ENCODE measurements at places on chromosomes 1 and 21. TPM values are rescaled to one million over a fixed set of nuclear protein-coding genes. Genes with fewer than 3 reads are reported as not detected.

GRCh38 chr1:229360420-229360819 lies 17.6 kb upstream of the CCSAP start:
- no peak for DNase-seq

DNA sequence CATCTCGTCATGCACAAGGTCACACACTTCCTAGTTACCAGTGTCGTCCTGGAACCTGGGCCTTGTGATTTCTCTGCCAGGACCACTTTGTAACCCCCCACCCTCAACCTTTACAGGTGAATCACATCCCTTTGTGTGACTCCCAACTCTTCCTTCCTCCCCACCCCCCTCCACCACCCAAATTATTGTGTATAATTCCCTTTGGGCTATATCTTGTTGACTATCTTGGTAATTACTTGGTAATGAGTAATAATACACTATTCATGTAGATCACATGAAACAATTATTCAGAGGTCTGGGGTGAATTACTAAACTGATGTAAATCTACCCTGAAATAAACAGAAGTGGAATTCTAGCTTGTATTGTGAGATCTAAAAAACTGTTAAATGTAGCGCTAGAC lies 1.7 kb downstream of the KCNK1 start:
- no peak for DNase-seq

- no peak for DNase-seq
Observed at GRCh38 chr1:243471754-243472745, 216.2 kb downstream of the SDCCAG8 start.

GRCh38 chr1:194369060-194369459 lies 1182.6 kb upstream of the B3GALT2 start:
- no peak for DNase-seq

The RGSL1 gene
- total RNA-seq = not detected

- no peak for DNase-seq
Observed at GRCh38 chr1:110132682-110133081, 17.6 kb upstream of the SLC6A17 start.

GRCh38 chr1:152367436-152367835 lies 7.6 kb upstream of the FLG2 start:
- no peak for DNase-seq

DNA sequence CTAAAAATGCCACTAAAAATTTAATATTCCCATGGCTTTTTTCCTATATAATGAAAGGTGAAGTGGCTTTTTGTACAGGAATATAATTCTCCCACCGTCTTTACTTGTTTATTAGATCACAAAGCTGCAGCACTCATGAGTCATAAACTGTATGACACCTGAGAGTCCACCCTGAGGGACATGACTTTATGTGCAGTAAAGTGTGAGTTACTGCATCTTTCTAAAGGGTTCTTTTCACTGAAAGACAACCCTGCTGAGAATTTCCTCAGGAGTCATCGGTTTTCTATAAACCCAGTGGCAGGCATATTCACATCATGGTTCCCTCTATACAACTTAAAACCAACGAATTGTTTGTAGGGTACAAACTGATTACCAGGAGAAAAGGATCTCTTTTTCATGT lies 77.4 kb downstream of the APP start:
- no peak for DNase-seq

- DNase-seq = peak; percentile 26
Observed at GRCh38 chr21:38766987-38767722, 38.6 kb upstream of the ETS2 start.

The S100A7 gene
- total RNA-seq = not detected

- peak; percentile 19 for DNase-seq
Observed at GRCh38 chr1:23341931-23342692, 2.0 kb downstream of the HNRNPR start.

DNA sequence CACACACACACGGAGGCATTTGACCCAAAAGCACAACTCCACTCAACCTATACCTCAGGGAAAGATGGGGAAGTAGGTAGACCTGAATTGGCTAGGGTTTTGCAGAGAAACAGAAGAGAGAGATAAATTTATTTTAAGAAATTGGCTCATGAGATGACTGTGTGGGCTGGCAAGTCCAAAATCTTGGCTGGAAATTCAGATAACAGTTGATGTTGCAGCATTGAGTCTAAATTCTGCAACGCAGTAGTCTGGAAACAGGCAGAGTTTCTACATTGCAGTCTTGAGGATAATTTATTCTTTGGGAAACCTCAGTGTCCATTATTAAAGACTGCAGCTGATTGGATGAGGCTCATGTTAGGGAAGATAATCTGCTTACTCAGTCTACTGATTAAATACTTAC lies 4.3 kb upstream of the LCE2B start:
- DNase-seq = no peak

DNA sequence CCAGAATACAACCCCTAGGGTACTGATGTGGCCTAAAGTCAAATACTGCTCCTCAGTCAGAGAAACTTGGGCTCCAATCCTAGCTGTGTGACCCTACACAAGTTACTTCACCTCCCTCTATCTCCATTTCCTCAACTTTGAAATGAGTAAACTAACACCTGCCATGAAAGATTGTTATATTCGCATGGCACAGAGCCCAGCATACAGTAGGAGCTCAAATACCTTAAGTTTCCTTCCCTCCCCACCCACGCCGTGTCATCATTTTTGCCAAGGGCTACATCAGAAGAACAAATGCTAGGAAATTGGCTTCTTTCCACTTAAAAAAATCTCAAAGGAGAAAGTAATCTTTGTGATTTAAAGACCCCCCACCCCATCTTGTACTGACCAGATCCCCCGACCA lies 22.2 kb upstream of the ZNF362 start:
- no peak for DNase-seq

DNA sequence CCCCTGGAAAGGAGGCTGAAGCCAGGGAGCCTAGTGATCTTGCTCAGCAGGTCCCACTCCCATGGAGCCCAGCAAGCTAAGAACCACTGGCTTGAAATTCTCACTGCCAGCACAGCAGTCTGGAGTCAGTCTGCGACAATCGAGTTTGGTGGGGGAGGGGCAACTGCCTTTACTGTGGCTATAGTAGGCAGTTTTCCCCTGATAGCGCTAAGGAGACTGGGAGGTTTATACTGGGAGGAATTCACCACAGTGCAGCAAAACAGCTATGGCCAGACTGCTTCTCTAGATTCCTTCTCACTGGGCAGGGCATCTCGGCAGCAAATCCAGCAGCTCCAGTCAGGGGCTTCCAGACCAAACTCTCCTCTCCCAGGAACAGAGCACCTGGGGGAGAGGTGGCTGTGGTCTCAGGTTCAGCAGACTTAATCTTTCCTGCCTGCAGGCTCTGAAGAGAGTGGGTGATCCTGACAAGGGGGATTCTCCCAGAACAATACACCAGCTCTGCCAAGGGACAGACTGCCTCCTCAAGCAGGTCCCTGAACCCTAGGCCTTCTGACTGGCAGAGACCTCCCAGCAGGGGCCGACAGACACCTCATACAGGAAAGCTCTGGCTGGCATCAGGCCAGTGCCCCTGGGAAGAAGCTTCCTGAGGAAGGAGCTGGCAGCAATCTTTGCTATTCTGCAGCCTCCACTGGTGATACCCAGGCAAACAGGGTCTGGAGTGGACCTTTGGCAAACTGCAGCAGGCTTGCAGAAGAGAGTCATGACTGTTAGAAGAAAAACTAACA lies 548.5 kb upstream of the NEGR1 start:
- DNase-seq = no peak

GRCh38 chr1:203140743-203141520 lies 13.4 kb downstream of the ADORA1 start:
- peak; percentile 61 for DNase-seq

The LHX8 gene
- total RNA-seq = not detected

Measured in SJCRH30 (cell line).